Esophagus squamous epithelium (tissue), 5 donors: ENCODE measurements at places on chromosomes 2 and 18. TPM values are rescaled to one million over a fixed set of nuclear protein-coding genes. Genes with fewer than 3 reads are reported as not detected.

Gene GPR155
- total RNA-seq: 2.1 TPM

Gene RAB27B
- 30.5 TPM for total RNA-seq

Gene SP9
- not detected for total RNA-seq

Gene GATA6
- 2.2 TPM for total RNA-seq

Gene RNF144A
- total RNA-seq: 6.2 TPM

Gene PFN4
- not detected for total RNA-seq

GRCh38 chr2:101398116-101398821, 11.0 kb upstream of the CREG2 start:
- no peak for DNase-seq

GRCh38 chr2:6986912-6987361, 69.7 kb downstream of the RNF144A start:
- DNase-seq: no peak

DNA sequence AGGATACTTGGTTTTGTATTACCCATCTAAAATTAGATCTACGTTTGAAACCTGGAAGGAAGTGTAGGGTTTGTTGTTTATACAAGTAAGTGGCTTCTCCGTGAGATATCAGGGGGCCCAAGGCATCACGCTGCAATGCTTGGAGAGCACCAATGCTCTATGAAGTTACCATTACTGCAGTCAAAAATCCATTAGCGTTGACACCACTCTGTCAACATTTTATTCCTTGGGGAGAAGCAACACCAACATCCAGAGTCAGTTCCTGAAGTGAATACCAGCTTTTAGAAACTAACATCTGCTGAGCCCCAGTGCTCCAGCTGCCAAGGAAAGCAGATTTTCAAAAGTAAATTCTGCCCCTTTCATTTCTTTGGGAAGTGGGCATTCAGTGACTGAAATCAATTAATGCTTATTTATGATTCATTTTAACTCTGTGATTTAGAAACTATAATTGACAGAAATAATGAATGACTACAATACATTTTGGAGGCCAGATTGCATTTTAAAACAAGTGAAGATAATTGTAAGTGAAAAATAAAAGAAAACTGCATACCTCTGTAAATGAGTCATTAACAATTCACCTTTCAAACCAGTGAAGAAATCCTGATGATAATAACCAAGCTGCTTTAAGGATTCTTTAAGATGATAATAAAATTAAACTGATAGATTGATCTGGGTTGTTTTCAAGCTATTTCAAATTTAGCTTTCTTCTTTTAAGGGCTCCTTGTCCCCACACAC, 30.5 kb downstream of the LRP1B start:
- DNase-seq: no peak

GRCh38 chr2:172305066-172305465, 122.3 kb upstream of the ITGA6 start:
- DNase-seq: no peak

GRCh38 chr2:232937278-232937906, 67.3 kb downstream of the SNORC start:
- DNase-seq: no peak

DNA sequence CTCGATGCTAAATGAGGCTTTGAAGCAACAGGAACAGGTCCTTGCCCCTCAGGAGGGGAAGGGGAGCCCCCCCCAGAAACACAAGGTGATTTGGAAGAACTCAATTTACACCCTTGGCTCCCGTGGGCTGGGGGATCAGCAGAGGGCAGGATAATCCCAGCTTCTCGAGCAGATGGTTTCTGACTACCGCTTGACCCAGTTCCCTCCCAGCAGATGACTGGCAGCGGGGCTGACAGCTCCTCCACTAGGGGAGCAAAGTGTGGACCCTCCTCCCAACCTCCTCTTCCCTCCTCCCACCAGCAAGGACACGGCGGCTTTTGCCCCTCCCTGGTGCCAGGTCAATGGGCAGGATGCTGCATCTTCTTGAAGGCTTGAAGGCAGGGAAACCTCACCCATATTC, 3.5 kb upstream of the INHBB start:
- DNase-seq: no peak

DNA sequence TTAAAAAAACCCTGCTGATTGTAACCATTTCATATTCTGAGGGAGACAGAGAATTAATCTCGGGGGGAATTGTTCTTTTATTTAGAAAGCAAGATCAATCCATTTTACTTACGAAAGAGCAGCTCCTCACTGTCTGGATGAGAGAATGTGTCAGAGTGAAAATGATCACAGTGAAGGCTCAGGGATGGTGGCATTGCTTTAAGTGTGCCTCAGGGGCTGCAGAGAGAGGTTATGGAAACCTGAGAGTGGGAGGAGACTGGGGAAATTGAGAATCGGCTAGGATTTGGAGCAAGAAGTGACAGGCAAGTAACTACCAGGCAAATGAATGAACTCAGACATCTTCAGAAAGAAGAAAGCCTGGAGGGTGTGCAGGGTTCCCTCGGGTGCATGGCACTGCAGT, 34.2 kb downstream of the MRPL35 start:
- DNase-seq: no peak

DNA sequence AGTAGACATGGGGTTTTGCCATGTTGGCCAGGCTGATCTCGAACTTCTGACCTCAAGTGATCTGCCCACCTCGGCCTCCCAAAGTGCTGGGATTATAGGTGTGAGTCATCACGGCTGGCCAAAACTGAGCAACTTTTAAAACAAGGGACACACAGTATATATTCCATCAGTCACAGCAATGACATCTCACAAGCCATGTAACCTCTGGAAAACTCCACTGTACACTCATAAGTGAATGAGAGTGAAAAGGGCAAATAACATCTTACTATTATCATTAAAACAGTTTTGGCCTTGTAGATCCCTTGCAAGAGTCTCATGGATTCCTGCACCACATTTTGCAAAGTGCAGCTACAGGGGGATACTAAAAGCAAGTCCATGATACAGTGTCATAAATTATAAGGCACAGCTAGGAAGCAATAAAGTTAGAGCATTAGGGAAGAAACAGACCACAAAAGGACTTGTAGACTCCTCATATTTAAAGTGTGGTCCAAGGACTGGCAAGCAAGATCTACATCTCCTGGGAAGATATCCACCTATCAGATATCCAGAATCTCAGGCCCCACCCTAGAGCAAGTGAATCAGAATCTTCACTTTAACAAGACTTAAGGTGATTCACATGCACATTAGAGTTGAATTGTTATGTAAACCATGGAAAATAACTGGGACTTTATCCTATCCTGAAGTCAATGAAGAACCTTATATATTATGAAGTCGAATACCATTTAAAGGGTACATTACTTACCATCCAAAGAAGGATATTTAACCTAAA, 5.7 kb downstream of the SMC6 start:
- no peak for DNase-seq

GRCh38 chr18:67239826-67240225, 276.7 kb downstream of the DSEL start:
- DNase-seq: no peak

DNA sequence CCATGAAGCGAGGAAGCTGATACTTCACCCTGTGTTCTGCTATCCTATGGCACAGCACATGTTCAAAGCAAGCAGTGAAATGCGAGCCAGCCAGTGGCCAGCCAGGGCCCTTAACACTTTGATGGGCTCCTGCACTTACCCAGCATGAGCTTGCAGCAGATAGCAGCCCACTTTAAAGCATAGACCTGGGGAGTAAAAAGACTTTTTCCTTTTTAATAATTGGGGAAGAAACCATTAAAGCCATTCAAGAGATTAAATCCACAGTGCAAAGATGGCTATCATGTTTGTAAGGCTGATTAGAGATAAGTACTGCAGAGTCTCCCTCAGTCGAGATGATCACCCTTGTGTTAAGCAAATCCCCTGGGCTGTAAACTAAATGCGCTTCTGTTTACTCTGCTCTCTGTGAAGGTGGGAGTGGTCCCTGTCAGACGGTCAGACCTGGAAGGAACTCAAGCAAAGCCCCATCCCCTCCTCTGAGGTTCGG, 15.7 kb downstream of the CCBE1 start:
- DNase-seq: no peak

GRCh38 chr2:227411990-227412350, 24.2 kb upstream of the SCYGR1 start:
- no peak for DNase-seq

- DNase-seq: no peak
These were observed 156.0 kb upstream of the TWIST2 start for GRCh38 chr2:238691596-238692491.
